ENCODE measurements at places on chromosomes 1 and 21.

DNA sequence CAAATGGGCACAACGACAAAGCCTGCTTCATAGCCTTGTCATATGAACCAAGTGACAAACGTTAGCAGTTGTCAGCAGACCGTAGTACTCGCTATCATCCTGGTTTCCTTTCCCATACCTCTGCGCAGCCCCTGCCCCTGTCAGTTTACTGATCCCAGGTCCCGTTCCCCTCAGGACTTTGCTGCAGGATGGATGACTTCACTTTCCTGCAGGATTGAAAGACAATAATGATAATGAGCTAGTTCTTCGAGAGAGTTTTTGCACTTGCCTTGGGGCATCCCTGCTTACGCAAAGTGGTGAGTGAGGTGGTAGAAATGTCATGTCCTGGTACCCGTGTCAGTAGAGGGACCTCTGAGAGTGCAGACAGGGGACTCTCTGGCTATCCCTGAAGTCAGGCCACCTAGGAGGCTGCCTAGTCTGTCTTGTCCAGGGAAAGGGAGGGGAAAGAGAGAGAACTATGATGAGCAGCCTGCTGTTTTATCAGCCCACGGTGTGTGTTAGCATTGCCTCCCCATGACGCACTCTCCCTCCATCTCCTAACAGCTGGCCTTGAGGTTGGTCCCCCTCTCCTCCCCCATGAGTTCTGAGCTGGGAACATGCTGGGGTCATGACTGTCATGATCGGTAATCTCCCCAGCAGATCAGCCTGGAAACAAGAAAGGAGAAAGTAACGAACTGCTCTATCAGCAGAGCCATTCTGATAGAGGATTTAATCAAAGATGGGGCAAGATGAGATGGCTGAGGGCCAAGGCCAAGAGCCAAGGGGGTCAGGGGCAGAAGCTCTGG lies 53.7 kb downstream of the ELK4 start:
- DNase-seq: no peak

- peak; percentile 81 for DNase-seq
Measured at GRCh38 chr1:209883341-209883971, 54.6 kb upstream of the SYT14 start.

GRCh38 chr21:25638660-25639550 lies at the start of gene JAM2:
Gene JAM2, plus strand, starts transcription at chr21:25639258. Its CDS starts 564 bp downstream, at chr21:25639822.
- peak; percentile 3 for DNase-seq

DNA sequence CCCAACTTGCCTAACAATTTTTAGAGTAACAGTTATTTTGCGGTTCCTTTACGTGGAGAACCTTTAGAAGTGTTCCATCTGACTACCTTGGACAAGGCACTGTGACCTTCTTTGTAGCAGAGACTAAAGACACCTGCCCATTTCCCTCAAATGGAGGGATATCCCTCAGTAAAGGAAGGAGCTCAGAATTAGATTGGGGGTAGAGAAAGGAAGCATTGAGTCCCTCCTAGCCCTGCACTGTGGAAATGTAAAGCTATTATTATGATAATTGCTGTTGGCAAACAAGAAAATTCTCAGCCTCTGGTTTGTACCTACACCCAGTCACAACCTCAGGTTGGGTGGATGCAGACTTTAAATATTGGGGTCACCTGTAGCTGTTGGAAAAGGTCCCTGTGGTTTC lies 72.6 kb upstream of the MACF1 start:
- no peak for DNase-seq

DNA sequence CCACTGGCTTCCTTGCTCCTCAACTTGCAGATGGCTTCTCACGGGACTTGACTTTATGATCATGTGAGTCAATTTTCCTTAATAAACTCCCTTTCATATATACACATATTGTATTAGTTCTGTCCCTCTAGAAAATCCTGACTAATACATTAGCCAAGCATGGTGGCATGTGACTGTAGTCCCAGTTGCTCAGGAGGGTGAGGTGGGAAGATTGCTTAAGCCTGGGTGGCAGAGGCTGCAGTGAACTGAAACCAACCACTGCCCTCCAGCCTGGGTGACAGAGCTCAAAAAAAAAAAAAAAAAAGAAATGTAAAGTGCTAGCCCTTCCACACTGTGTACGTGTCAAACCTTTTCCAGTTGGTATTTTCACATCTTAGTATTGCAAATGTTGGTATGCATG lies 857.0 kb downstream of the LTN1 start:
- no peak for DNase-seq

DNA sequence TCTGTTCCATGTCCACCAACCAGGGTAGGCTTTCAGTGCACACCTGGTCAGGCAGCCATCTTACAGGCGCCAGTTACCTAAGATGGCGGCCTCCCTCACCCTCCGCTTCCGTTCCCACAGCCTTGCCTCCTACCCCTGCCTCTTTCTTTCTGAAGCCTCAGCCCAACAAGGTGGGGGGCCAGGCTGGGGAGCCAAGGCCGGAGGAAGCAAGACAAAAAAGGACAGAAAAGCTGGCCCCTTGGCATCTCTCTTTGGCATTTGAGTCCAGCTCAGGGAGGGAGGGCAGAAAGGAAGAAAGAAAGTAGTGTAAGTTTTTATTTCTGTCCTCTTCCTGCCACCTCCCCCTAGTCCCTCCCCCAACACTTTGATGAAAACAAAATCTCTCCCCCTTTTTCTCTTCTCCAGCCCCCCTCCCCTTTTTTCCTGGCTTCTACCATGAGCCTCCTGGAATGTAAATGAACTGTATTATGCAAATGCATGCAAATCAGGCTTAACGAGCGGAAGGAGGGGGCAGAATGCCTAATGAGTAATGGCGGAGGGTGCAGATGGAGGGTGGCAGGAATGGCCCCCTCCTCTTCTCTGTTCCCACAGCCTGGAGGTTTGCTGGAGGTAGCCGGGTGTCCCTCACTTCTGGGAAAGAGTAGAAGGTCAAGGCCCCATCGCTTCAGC lies 43.8 kb downstream of the RHBG start:
- no peak for DNase-seq

DNA sequence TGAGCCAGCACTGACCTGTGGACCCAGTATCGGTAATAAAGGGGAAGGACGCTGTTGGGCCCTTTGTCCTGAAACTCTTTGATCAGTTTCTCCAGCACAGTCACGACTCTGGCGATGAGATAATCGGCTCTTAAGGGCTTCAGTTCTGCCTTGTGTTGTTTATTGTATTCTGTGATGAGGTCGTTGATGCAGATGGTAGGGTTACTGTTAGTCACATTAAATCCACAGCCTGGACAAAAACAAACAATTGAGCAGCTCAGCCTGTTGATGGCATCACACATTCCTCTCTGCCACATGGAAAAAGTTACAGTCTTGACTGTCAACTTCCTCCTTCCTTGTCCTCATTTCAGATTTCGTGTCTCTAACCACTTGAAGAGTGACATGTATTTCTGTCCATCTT lies 57.6 kb downstream of the SIM2 start:
- DNase-seq: no peak

DNA sequence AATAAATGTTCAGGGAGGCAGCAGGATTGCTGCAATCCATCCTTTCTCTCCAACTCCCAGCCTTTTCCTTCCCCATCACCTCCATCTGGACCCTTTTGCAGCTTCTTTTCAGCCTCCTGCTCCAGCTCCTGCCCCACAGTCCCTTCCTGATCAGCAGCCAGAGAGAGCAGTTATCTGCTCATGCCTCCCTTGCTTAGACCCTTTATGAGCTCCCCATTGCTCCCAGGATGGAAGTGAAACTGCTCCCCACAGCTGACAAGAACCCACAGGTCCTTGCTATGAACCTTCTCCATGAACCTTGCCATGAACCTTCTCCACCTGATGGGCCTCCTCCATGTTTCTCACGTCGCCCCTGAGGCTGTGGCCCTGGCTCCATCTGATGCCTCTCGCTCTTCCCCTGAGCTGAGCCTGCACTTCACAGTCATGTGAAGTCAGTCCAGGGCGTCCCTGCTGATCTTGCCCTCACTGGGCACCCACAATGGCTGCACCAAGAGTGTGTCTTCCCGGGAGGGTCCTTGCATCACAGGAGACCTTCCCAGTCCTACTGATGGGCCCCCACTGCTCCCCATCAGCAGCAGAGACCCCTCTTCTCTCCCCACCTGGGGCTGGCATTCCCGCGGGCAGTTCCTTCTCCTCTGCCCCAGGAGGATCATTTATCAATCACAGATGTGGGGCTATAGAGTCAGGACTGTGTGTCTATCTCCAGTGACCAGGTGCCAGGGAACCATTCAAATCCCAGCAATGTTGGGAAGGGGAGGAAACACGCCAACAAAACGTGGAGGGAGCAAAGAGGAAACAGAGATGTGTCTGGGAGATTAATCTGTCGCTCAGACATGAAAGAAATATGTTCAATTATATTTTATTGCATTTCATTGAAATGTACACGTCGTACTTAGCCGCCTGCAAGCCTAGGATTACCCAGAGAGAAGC lies 73.1 kb downstream of the MATN1 start:
- no peak for DNase-seq

DNA sequence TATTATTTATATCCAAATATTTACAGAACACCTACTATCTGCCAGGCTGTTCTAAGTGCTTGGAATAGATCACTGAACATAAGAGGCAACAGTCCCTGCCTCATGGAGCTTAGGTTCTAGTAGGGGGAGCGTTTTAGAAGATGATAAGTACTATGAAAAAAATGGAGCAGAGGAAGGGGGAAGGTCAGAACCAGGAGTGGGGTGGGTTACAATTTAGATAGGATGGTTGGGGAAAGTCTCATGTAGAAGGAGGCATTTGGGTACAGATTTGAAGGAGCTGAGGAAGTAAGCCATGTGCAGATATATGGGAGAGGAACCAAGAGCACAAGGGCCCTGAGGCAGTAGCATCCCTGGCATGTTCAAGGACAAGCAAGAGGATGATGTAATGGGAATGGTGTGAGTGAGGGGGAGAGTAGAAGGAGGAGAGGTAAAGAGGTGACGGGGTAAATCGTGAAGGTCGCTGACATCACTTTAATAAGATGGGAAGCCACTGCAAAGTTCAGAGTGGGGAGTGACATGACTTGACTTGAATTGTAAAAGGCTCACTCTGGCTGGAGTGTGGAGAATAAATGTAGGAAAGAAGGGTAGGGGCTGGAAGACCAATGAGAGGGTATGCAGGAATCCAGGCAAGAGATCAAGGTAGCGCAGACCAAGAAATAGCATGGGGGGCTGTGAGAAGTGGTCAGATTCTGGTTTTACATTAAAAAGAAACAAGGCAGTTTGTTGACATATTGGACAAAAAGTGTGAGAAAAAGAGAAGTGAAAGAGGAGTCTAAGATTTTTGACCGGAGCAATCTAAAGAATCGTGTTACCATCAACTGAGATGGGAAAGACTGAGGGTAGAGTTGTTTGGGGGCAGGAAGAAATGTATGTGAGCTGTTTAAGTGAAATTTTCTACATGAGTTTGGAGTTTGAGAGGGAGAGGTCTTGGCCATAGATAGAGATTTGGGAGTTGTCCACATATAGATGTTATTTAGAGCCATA lies 92.6 kb downstream of the LPAR3 start:
- DNase-seq: no peak

GRCh38 chr1:11399250-11399649 lies 79.7 kb upstream of the DISP3 start:
- DNase-seq: no peak

DNA sequence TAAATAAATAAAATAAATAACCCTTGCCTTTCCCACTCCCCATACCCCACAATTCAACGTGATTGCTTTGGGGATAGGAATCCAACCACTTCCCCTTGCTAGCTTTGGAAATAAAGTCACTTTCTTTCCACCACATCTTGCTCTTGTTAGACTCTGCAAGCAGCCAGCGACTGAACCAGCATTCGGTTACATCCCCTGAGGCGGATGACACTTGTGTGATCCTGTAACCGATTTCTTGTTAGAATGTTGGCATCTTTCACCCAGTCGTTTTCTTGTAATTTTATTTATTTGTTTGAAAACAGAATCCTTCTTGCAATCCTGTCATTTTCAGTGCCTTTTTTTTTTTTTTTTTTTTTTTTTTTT lies 1.6 kb upstream of the IFNGR2 start:
- no peak for DNase-seq

- no peak for DNase-seq
Measured at GRCh38 chr1:82099170-82099569, 298.4 kb downstream of the ADGRL2 start.

GRCh38 chr1:27360159-27361043 lies 6.4 kb downstream of the MAP3K6 start:
- no peak for DNase-seq

DNA sequence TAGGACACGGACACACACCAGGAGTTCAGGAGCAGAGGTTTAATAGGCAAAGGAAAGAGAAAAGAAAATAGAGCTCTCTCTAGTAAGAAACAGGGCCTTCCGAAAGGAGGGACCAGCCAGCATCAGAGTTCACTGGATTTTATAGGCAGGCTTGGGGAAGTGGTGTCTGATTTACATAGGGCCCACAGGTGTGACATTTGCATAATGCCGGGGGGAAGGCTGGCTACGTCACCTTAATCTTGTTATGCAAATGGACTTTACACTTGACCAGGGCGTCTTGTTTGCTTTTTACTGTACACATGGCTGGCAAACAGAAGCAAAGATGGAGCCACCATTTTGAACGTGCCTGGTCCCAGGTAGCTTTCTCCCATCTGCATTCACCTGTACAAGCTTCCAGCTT lies at the start of gene OR14A16:
OR14A16 (minus strand) TSS at position 97 of the 400 bp plus-strand sequence. CDS start 8,390 bp downstream, outside the sequence.
- DNase-seq: no peak

GRCh38 chr1:152566681-152567080 lies at the start of gene LCE3E:
Gene LCE3E, minus strand, starts transcription at chr1:152566780. Its CDS starts 572 bp downstream, at chr1:152566208.
- DNase-seq: no peak

DNA sequence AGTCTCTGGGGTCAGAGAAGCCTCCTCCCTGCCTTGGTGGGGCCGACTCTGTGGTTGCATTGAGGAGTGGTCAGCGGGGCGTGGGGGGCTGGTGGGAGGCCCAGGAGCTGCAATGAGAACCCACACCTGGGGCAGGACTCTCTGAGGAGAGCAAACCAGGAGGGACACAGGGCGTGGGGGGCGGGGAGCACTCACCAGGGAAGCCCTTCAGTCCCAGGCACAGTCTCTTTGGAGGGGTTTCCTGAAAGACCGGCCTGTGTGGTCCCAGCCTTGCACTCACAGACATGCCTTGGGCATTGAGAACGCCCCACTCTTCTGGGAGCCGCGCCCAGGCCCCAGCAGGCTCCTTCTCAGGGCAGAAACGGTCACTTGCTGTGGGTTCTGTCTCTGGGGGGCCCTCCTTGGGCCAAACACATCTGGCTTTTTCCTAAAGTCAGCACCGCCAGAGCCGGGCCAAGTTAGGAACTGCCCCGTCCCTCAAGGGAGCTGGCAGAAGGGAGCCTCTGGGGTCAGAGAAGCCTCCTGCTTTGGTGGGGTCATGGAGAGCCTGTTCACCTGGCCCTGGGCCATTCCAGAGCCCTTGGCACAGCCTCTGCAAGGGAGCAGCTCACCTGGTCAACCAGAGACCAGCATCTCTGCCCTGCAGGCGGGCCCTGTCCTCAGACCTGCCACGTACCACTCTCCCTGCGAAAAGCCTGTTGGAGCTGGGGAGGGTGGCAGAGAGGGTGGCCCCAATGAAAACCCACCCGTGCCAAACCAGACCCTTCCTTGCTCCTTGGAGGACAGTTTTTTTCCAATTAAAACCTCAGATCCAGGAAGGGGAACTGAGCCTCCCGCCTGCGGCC lies 59.9 kb upstream of the TTC34 start:
- no peak for DNase-seq

- DNase-seq: no peak
Measured at GRCh38 chr21:45529785-45530422, 12.3 kb downstream of the SLC19A1 start.

GRCh38 chr1:6861075-6861724 lies 75.9 kb downstream of the CAMTA1 start:
- DNase-seq: no peak
